ENCODE measurements at places on chromosomes 11 and 22.
A peak's percentile ranks its signal among the peaks of the same experiment; 100 is the strongest.

DNA sequence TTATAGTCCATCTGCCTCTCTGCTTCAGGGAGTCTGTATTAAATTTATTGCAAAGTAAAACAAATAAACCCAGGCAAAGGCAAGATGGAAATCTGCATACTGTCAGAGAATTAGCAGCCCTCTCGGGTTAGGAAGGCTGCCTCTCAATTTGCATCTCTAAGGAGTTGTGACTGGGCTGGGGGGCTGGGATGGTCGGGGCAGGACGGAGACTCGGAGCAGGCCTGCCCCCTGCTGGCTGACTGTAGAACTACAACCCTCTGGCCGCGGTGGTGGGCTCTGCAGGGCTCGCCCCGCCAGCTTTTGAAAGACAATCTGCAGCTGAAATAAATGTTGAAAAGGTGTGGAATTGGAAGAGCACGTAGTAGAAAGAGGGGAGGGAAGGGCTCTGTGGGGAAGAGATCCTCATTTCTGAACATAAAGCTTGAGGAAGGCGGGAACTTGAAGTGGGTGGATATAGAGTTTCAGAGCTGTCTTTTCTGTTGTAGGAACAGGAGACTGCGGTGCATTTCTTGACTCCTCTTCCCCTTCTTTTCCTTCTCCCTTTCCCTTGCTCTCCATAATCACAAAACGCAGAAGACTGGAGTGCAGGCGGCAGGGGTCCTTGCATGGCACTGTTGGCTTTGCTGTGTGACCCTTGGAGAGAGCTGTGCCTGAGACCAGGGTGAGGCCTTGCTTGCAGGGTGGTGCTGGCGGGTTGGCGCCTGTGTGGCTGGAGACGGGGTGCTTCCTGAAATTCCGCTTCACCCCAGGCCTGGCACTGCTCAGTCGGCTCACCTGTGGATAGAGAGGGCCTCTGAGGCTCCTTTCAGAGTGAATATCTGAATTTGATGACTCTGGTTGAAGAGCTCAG lies 22.6 kb upstream of the PKNOX2 start:
- DNase-seq, result peak; percentile 16

DNA sequence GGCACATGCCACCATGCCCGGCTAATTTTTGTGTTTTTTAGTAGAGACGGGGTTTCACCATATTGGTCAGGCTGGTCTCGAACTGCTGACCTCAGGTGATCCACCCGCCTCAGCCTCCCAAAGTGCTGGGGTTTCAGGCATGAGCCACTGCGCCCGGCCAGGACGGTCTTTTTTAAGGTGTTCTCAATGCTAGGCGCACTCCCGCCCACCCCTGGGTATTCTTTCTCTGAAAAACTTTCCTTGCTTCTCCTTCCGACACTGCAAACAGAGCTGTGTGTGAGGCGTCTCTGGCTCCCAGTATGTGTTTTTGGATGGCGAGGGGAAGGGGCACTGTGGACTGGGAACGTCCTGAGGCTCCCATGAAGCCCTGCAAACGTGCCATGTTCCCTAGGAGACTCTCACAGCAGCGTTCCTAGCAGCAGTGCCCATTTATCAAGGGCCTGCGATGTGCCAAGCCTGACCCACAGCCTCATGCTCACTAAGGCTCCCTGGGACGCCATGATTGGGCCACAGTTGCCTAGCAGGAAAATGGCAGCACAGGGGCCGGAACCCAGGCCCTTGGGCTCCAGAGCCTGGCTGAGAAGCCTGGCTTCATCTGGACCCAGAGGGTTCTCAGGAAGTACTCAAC lies 2.4 kb upstream of the RASL10A start:
- DNase-seq, result no peak

DNA sequence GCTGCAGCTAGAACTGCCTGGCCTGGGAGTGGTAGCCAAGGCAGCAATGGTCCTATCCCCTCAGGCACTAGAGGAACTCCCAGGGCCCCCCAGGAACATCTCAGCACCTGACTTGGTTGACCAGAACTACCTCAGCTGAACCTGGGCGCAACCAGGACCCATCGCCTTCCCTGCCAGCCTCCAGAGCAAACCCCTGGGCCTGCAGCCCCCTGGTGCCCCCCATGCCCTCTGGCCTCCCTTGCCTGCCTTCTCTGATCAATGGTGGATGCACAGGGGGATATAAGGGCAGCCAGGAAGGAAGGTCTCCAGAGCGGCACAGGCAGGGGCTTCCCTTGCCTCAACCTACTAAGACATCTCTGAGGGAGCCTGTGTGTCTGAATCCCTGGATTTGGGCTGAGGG lies 13.5 kb downstream of the MS4A10 start:
- DNase-seq, result no peak

- peak; percentile 33 for DNase-seq
Measured at GRCh38 chr22:20130319-20130718, 1.3 kb upstream of the ZDHHC8 start.

DNA sequence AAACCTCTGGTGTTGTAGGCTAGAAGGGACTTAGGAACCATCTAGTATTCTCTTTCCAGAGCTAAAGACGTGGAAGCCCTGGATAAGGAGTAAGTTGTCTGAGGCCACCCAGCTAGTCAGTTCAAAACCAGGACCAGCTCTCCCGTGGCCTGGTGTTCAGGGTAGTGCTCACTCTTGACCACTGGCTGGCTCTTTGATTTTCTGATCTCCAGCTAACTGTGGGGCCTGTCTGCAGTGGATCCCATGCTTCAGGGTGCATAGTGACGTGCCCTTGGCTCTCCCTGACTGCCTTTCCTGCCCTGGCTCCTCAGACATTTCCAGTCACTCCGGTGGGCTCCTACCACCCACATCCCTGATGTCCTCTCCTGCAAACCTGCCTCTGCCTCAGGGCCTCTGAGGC lies 1.3 kb downstream of the CLMP start:
- DNase-seq, result no peak

DNA sequence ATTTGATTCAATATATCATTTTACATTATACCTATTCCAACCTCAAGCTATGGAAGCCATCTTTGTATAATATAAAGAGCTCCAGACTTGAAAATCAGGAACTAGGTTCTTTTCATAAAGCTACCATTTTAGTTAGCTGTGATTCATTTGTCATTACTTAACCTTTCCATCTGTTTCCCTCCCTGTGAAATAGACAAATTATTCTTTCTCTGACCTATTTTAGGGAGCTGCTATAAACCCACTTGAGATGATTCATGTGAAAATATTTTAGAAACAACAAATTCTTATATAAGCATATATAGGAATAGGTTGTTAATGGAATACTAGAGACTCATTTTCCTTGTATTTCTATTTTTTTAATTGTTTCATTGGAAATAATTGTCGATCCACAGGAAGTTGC lies 1012.1 kb downstream of the OPCML start:
- DNase-seq, result no peak

DNA sequence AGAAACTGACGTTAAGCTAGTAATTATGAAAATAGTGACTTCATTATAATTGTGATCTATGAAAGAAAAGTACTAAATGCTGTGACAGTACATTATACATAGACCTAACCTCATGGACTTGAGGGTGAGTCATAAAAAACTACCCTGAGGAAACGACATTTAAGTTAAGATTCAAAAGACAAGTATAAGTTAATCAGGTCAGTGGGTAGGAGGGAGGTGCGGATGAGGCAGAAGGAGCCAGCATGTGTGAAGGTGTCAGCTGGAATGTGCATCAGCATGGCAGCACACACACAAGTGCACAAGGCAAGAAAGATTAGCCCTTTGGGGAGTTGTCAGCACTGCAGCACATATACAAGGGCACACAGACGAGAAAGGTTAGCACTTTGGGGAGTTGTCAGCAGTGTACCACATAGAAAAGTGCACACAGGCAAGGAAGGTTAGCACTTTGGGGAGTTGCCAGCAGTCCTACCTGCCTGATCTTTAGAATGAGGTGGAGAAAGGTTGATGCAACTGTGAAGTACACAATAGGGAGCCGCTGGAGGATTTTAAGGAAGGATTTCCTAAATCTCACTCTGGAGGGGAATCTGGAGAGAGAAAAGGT lies 31.6 kb upstream of the CAVIN3 start:
- no peak for DNase-seq

DNA sequence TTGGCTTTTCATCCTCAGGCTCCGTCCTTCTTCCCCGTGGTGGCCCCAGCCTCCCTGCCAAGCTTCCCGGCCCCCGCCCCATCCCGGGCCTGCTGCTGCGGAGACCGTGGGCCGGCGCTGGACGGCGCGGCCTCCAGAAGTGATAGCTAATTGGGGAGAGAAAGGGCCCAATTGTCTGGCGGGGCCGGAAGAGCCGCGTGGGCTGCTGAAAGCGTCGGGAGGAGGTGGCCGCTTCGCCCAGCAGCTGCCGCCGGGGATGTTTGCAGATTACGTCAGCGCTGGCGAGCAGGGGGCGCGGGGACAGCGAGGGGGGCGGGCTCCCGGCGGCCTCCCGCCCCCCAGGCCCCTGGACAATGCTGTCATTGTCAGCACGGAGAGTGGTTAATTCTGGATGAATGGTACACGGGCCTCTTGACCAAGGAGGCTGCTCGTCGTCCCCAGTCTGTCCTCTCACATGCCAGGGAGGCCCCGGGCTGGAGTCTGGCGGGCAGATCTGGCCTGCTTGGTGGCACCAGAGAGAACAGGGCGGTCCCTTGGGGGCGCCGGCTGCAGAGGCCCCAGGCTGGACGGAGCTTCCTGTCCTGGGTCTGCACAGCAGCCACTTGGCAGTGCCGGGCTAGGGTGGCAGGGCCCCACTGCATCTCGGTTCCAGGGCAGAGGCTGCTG lies 1.6 kb downstream of the SMIM38 start:
- no peak for DNase-seq

DNA sequence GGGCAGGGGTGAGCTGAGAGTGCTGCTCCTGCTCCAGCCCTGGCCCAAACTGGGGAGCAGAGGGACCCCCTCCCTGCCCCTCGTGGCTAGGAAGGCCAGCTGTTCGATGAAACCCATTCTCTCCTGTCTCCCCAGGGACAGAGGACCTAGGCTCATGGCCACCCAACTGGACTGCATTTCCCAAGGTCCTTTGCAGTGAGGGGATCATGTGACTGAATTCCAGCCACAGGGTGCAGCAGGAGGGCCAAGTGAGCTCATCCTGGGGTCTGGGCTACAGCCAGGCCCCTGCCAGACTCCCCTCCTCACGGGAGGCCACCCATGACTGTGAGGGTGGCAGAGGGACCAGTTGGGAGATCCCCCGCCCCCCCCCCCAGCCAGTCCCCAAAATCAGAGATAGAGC lies 777.6 kb downstream of the TBC1D22A start:
- no peak for DNase-seq

DNA sequence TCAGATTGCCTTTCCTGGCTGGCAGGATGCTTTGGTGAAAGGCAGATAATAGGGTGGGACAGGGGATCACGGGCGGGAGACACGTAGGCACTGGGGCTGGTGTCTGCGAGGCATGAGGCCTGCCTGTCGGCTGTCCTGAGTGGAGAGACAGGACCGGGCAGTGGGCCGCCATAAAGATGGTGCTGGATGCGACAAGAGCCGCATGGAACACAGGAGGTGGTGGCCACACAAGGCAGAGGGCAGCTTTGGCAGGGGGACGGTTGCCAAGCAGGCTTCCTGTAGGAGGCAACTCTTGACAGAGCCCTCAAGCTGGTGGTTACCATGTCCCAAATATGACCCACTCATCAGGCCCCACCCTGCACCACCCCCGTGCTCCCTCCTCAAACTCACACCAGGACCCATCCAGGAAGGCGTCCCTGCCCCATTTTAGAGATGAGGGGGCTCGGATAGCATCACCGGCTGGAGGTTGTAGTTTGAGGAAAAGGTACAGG lies 4.9 kb upstream of the PPARA start:
- no peak for DNase-seq

GRCh38 chr11:36672815-36673450 lies 74.9 kb upstream of the RAG2 start:
- DNase-seq, result peak; percentile 34

All from RPMI8226 (cell line).